Femur (tissue), 1 donor: ENCODE measurements at places on chromosomes 16 and 17.

GRCh38 chr16:13684819-13685563, 235.0 kb upstream of the ERCC4 start:
- DNase-seq, result no peak

DNA sequence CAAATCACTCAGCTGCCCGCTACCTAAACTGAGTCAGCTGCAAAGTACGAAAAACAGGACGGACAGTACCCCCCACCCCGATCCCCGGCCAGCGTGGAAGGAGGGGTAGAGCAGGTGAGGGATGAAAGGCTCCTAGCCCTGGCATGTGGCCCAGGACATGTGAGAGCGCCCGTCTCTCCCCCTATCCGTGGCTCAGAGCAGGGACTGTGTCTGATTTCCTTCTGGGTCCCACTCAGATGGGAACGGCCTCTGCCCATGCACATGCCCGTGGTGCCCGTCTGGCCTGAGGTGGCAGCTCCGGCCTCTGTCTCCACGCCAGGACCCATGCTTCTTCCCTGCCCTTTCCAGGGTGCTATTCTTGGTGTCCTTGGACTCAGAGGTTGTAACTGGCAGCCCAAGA, 30.2 kb upstream of the RASD1 start:
- DNase-seq, result peak; percentile 25

DNA sequence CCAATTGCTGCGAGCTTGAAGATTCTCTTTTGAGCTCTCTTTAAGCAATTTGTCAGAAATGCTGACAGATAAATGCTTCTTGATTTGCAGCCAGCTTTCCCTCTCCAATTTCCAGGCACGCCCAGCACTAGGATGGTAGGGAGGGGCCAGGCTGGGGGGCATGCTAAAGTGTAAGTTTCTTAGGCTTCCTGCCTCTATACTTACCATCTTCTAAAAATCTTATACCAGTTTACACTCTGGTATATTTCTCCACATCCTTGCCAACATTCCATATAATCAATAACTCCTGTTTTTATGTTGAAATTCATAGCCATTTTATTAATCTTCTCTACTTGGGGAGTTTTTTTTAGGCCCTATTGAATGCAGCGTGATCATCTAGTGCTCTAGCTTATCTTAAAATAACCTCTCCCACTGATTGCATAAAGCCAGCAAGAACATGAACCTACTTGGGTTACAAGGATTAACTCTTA, 17.5 kb downstream of the ACSF2 start:
- DNase-seq, result no peak

DNA sequence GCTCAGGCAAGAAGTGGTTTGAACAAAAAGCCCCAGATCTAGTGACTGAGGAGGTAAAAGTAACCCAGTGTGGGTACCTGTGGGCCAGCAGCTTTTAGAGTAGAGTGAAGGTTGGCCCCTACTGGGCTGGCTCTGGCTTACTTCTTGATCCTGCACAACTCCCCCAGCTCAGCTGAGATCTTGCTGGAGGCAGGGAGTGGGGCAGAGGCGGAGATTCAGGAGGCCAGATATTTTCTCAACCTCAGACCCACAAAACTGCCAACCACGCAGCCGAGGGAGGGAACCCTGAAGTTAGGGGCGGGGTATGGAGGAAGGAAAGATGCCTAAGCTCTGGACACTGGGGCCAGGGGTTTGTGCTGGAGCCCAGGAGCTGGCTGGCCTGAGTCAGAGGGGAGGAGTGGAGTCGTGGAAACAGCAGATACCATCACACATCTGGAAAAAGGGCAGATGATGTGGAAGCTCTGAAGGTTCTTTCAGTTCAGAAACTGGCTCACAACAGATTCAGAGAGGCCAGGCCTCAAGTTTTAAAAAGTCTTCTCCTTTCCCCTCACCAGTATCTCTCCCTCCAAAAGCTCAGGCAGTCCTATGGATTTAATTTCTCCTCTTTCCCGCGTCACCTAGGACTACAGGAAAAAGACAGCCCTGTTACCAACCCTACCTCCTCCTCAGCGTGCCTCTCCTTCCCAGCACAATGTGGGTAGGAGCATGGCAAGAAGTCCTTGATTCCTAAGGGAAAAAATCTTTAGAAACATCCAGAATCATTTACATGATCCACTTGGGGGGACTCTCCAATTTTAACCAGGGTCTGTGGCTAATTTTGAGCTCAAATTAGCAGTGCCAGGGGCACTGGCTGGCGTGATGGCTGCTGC, 48.1 kb downstream of the MYO18A start:
- DNase-seq, result peak; percentile 78

DNA sequence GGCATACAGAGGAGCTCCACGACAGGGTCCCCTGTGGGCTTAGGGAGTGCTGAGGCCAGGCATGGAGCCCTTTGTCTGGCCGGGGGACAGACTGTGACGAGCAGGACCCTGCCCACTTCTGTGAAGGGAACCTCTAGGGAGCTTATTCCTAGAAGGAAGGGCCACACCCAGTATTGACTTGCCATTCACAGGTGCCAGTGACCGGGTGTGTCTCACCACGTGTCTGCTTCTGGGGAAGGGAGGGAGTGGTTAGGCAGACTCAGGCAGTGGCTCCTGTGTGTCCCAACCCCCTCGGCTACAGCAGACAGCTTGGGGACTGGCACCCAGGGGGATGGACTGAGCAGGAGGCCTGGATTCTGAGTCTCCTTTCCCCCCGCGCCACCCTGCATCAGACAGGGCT, 57.2 kb downstream of the SOCS1 start:
- DNase-seq, result no peak

GRCh38 chr17:36610474-36610873, 9.1 kb downstream of the MRM1 start:
- no peak for DNase-seq

DNA sequence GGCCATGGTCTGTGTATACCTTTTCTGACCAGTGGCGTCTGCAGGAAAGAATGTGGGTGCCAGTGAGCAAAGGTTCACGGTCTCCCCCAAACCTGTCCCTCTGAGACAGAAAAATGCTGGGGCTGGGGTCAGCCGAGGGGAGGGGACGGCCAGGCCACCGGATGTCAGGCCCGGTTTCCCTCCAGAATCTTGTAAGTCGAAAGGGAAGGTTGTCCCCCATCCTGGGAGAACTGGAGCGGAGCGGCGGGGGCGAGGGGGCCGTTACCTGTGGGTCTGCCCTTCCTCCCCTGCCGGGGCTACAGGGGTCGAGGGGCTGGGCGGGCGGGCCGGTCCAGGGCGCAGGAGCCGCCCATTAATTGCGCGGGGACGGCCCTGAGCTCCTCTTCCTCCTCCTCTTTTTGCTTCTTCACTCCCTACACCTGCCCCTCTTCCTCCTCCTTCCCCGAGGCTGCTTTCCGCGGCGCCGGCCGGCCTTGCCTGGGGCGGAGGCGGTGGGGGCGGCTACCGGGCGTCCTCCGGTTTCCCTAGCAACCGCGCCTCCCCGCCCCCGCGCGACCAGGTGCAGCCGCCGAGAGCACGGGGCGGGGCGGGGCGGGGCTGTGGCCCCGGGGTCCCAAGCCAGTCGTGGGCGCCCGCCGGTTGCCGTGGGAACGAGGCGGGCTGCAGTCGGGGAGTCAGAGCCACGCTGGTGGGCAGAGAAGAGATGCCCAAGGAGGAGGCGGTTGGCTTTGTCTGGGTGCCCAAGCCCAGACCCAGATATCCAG, at the start of gene MARCHF10:
TSS of gene MARCHF10 (minus strand) at position 503 of the 764 bp plus-strand sequence. CDS start 6,579 bp downstream, outside the sequence.
- peak; percentile 41 for DNase-seq

DNA sequence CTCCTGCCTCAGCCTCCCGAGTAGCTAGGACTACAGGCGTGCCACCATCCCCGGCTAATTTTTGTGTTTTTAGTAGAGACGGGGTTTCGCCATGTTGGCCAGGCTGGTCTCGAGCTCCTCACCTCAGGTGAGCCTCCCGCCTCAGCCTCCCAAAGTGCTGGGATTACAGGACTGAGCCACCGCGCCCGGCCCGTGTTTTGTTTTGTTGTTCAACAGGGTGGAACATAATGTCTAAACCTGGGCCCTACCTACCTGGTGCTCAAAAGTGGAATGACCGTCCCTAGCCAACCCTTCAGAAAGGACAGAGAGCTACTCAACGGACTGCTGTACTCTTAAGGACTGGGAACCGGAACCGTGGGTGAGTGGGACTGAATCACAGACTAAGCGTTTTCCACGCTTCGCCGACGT, 772 bp upstream of the KIF22 start:
- DNase-seq, result no peak

DNA sequence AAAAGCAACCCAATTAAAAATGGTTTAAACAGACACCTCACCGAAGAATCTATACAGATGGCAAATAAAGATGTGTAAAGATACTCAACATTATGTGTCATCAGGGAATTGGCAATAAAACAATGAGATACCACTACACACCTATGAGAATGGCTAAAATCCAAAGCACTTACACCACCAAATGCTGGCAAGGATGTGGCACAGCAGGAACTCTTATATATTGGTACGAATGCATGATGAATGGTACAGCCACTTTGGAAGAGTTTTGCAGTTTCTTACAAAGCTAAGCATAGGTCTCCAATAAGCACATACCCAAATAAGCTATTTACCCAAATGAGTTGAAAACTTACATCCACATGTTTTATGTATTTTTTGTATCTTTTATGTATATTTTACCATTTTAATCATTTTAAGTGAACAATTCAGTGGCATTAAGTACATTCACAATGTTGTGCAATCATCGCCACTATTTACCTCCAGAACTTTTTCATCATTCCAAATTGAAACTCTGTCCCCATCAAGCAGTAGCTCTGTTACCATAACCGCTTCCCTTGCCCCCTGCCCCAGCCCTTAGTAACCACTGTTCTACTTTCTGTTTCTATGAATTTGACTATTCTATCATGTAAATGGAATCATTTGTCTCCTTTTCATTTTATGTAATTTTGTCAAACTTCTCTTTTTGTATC, 6.7 kb upstream of the ALDH3A2 start:
- no peak for DNase-seq

- DNase-seq, result no peak
Observed at GRCh38 chr17:82219083-82219482, 6.4 kb upstream of the CCDC57 start.

- DNase-seq, result peak; percentile 62
Observed at GRCh38 chr17:7238420-7239090, 702 bp downstream of the PHF23 start.

DNA sequence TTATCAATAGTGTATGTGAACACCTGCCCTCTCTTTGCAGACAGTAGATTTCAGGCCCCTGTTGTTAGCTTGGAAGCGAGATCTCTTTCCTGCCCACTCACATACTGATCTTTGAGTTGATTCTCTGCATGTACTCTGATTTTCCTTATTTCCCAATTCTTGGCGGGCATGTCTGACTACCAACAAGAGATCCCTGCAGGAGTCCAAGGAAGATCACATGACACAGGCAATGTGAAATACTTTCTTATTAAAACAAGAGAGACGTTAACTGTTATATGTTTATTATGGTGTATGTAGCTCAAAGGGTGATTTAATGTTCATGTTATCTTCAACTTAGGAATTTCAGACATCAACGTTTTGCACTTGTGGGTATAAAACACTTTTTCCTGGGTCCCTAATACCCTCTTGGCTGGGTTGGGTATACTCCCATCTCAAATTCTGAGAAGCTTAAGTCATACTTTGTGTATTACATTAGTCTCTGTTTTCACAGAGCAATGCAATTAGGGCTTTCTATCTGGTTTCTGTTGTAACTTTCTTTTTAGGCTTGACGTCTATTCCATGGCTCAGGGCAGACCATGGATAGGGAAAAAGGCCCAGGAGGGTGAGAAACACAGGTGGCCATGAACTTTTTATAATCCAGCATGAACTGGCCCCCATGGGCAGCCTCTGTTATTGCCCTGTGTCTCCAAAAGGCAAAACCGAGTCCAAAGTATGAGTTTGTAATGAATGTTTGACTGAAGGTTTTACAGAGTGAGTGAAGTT, 32.2 kb downstream of the HSD17B2 start:
- no peak for DNase-seq

- DNase-seq, result no peak
Observed at GRCh38 chr16:1712791-1713261, 6.8 kb downstream of the MAPK8IP3 start.

DNA sequence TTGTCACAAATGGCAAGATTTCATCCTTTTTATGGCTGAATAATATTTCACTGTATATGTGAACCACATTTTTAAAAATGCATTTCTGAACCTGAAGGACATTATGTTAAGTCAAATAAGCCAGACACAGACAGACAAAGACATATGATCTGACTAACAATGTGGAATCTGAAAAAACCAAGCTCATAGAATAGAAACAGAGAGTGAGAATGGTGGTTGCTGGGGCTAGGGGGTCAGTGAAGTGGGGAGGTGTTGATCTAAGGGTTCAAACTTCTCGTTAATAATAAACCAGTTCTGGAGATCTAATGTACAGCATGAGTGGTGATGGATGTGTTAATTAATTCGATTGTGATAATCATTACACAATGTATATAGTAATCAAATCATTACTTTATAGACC, 475.1 kb downstream of the WWOX start:
- DNase-seq, result no peak

DNA sequence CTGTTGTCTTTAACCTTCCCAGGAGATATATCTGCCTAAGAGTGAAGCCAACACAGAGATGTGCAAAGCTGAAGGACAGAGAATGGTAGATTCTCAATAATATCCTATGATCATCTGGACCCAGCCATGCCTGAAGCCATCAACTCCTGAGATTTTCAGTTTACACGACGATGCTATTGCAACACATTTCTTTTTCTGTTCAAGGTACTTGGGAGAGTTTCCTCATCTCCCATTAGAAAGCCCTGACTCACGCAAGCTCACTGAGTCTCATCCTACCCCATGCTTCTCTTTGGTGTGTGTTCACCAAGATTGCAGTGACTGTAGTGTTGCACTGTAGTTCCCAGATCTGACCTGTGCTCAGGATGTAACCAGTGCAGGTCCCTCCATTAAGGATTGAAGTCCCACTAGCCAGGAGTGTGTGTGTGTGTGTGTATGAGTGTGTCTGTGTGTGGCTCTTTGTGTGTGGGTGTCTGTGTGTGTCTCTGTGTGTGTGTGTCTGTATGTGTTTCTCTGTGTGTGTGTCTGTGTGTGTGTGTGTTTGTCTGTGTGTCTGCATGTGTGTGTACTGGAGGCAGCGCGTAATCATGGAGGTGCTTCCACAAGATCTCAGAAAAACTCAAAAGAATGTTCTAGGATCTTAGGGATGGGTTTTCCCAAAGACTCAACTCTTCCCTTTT, 15.5 kb downstream of the CES1 start:
- DNase-seq, result no peak

- DNase-seq, result peak; percentile 35
Observed at GRCh38 chr16:21600031-21600773, 825 bp downstream of the METTL9 start.

DNA sequence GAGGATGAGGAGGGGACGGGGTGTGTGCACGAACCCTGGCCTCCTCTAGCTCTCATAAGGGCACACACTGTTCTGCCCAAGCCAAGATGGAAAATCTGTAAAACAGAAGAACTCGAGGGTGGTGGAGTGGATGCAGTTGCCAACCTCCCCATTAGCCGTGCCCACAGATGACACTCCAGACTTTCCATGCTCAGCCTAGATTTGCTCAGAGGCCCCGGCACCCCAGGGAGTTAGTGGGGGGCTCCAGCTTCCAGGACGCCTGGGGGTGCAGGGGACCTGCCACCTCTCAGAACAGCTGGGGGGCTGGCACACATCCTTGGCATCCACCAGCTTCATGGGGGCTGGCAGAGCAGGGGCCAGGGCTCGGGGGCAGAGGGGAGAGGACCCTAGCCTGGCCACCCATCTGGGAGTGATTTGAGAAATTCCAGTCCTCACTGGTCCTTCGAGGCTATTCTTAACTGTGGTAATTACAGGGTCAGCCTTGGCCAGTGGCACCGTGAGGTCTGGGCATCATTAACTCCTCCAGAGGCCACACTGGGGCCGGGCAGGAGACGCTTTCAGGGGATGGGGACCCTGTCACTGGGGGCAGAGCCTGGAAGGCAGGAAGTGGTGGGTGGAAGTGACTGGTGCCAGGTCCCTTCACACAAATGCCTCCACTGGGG, 14.3 kb downstream of the VASN start:
- DNase-seq, result peak; percentile 78
